Occipital lobe (tissue), 3 donors: ENCODE measurements at places on chromosomes 7 and 10.

DNA sequence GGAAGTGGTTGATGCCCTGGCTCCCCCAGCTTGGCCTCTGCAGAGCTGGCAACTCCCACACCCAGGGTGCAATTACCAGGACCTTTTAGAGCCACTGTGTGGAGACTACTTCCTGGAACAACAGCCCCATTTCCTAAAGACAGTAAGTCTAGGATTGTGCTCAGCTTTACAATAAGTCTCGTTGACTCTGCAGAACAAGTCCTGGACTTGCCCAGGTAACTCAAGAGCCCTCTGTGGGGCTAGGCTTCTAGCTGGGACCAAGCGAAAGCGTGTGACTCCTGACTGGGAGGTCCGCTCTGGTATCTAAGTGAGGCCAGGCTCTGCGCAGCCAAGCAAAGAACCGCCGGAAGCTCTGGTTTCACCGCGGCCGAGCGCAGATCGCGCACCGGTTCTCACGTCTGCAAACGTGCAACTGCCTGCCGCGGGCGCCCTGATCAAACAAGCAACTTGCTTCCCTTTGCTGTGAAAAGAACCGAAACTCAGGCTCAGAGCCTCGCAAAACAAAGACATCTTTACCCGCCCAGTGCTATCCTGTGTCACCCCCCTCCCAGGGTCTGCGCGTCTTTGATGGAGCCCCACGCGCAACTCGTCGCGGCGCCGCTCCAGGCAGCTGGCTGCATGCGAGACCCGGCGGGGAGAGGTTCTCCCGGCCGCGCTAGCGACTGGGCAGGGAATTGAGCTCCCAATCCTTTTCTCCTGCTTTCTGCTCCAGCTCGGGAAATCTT, 4.4 kb upstream of the PDLIM1 start:
- peak; percentile 16 for DNase-seq

- DNase-seq: no peak
These were observed 303.5 kb upstream of the KLF6 start for GRCh38 chr10:4088354-4089066.

DNA sequence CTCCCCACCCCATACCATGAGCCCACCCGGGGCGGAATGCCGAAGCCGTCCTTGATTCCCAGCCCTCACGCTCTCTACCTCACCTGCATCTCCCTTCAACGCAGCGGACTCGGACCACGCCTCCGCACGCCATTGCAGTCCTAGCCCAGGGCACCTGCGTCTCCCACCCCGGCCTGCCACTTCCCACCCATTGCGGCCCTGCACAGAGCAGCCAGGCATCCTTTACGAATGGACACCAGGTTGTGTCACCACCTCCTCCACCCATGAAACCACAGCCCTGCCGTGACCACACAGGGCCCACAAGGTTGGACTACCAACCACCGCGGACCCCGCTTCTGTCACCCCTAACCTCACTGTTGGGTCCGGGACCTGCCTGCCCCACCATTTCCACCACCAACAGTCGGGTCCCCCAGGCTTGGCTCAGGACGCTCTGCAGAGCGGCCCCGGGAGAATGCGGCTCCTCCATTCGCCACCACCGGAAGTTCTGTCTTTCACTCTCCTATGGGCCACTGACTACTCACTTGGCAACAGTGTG, 232.5 kb downstream of the MAD1L1 start:
- DNase-seq: no peak

- DNase-seq: no peak
These were observed 22.2 kb downstream of the MRC1 start for GRCh38 chr10:17831341-17831740.

DNA sequence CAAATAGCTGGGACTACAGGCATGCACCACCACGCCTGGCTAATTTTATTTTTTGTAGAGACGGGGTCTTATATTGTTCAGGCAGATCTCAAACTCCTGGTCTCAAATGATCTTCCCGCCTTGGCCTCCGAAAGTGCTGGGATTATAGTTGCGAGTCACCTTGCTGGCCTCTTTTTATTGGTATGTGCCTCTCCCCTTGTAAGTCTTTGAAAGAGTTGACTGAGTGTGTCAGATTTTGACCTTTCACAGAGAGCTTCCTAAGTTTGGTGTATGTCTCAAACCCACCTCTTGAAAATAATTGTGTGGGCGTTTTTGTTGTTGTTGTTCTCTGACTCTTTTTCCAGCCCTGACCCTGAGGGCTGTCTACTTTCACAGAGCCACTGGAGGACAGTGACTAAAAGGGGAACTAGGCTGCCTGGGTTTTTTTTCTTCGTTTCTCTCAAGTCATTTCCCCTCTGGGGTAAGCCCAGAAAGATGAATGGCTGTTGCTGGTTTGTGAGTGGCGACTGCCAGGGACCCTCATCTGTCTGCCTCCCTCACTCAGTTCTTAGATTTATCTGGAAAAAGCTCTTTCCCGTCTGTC, 262.8 kb downstream of the ZEB1 start:
- no peak for DNase-seq

- no peak for DNase-seq
These were observed 150.4 kb upstream of the SMIM30 start for GRCh38 chr7:113268757-113269156.

DNA sequence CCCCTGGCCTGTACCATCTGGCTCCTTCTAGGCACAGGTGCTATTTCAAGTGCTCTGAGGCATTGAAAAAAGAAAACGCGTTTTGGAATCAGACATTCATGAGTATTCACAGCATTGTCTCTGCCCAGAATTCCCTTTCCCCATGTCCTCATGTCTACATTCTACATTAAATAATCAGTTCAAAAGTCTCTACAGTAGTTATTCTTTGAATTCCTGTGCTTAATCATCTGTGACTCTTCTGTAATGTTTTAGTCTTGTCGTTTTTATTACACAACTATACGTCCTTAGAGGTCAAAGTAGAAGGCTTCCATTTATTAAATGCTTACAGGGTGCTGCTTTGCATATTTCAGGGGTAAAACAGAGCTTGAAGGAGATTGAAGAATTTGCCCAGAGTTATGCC, 95.7 kb downstream of the BICC1 start:
- DNase-seq: no peak

- DNase-seq: no peak
These were observed 104.4 kb upstream of the MACROH2A2 start for GRCh38 chr10:69948261-69948660.

DNA sequence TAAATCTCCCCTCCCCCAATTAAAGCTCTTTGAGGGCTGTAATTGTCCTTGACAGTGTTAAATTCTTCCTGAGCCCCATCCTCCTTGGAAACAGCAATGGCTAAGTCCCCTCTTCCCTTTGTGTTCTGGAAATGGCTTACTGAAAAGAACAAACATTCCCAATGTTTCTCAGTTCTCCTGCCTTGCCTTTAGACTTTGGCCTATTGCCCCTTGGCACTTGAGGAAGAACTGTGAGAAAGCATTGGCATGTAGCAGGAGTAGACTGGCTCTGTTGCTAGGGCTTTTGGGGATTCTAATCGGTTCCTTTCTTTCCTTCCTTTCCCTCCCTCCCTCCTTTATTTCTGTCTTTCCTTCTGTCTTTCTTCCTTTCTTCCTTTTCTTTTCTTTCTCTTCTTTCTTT, 463.3 kb upstream of the PODXL start:
- DNase-seq: no peak

GRCh38 chr10:110436554-110437350, 61.0 kb upstream of the DUSP5 start:
- DNase-seq: no peak

- DNase-seq: no peak
These were observed 159.3 kb downstream of the ELMO1 start for GRCh38 chr7:37289367-37289766.

- DNase-seq: no peak
These were observed 106.2 kb upstream of the RET start for GRCh38 chr10:42970451-42971250.

DNA sequence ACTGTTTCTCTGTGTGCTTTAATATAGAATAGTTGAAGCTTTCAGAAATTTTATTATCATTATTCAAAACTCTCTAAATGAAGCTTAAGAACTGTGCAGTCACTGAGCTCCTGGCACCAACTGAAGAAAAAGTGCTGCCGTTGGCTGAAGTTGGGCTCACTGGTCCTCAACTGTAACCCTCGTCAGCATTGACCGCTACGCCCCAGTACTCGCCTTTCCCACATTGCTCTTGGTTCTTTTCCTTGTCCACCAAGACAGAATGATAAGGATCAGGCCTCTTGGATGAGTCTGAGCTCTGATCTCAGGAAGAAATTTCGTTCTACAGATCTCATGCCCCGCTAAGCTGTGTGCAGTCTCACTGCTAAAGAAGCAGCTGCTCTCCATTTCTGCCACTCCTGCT, 7.9 kb upstream of the TAF3 start:
- DNase-seq: no peak

DNA sequence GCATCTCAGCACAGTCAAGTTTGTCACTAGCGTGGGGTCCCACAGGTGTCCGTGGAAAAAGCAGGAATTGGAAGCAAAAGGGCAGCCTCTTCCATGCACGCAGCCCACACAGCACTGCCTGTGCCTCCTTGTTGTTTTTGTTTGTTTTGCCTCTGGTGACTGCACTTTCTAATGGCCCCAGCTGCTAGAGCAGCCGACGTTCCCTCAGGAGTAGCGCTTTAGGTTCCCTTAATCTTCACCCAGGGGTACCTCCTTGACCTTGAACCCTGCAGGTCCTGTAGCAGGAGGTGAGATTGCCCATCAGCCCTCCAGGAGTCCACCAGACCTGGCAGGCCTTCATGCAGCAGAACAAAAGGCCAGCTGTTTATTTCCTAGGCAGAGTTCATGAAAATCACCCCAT, 210.1 kb downstream of the CACNB2 start:
- DNase-seq: no peak

DNA sequence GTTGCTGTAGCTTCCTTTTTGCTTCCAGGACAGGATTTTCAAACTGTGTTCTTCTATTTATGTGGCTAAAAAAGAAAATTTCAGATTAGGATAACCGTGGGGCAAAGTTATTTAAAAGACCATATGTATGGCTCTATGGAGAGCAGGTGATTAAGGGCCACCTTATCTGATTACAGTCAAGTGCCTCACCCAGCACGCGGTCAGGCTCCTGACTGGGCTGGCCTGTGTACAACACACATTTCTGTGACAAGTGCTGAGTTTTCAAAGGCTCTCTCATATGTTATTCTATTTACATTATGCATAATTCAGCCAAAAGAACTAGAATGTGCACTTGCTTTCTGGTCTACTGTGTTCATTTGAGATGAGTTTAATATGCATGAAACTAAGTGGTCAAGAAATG, 547.4 kb downstream of the PHTF2 start:
- no peak for DNase-seq

- DNase-seq: peak; percentile 53
These were observed 68.4 kb downstream of the CDHR3 start for GRCh38 chr7:106031300-106032035.

- no peak for DNase-seq
These were observed 246.2 kb upstream of the SEMA3C start for GRCh38 chr7:81165070-81165469.

DNA sequence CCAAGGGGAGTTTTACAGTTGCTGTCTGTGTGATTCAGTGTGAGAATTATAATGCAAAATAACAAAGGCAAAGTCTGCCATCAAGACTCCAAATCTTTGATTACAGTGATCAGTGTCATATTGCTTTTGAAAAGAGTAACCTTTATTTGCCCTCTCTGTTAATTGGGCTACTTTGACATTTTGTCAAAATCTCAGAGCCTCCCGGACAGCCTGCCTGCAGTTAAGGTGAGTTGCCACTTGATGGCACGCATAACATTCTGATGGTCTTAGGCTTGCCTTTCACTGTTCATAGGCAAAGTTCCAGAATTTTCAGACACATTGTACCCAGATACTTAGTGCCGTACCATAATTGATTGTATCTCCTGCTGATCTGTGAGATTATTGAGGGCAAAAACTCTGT, 253.5 kb downstream of the ABCA13 start:
- no peak for DNase-seq

GRCh38 chr10:77602913-77603533, 34.6 kb downstream of the KCNMA1 start:
- no peak for DNase-seq

DNA sequence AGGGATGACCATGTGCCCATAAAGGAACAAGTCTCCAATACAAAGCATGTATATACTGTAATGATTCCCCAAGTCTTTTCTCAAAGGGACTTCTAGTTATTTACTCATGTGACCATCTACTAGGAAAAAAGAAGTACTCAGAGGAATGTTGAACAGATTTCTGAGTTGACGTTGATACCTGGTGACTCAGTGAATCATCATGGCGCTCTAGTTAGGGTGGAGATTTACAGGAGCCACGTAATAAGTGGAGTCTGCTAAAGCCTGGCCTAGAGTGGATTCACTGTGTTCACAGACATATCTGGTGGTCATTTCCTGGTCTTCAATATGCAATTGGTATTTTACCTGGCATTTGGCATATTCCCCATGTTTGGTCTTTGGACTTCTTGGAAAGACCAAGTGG, 302.2 kb upstream of the CACNA2D1 start:
- DNase-seq: no peak

DNA sequence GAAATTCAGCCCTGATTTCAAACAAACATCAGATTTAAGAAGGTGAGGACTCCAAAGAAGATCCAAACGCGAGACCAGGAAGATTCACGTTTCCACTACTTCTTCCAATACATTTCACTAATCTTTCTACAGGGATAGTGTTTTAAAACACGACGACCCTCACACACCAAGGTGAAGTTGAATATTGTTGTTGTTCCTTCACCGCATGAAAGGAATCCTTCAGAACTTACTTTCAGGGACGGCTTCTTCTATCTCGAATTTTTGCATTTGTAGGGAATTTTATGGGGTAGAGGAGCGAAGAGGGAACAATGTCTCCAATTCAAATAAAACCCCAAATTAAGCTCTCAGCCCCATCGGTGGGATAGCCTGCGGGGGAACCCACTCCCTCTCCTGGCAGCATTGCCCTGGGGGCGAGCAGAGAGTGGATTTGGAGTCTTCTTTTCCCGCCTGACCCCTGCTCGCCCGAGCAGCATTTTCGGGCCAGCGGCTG, 1.5 kb upstream of the GATA3 start:
- no peak for DNase-seq

DNA sequence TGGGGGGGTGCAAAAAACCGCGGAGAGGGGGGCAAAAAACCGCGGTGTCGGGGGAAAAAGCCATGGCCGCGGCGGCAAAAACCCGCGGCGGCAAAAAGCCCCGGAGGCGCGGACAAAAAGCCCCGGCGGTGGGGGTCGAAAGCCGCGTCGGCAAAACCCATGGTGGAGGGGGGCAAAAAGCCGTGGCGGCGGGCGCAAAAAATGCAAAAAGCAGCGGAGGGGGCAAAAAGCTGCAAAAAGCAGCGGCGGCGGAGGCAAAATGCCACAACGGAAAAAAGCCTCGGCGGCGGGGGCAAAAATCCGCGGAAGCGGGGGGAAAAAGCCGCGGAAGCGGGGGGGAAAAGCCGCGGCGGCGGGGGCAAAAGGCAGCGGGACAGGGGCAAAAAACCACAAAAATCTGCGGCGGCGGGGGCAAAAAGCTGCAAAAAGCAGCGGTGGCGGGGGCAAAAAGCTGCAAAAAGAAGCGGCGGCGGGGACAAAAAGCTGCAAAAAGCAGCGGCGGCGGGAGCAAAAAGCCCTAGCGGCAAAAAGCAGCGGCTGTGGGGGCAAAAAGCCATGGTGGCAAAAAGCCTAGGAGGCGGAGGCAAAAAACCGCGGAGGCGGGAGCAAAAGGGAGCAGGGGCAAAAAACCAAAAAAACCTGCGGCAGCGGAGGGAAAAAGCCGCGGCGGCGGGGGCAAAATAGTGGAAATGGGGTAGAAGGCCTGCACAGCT, 418.9 kb downstream of the ZNF716 start:
- no peak for DNase-seq
